Stimulated activated CD4-positive, alpha-beta T cell treated with anti-CD3 and anti-CD28 coated beads, TNF-alpha, amount 100 ng/mL, for 24 hours (primary cell): ENCODE measurements at places on chromosomes 11 and 22.

GRCh38 chr11:64566915-64567891 is 23.8 kb upstream of the SLC22A12 start:
- DNase-seq = no peak

DNA sequence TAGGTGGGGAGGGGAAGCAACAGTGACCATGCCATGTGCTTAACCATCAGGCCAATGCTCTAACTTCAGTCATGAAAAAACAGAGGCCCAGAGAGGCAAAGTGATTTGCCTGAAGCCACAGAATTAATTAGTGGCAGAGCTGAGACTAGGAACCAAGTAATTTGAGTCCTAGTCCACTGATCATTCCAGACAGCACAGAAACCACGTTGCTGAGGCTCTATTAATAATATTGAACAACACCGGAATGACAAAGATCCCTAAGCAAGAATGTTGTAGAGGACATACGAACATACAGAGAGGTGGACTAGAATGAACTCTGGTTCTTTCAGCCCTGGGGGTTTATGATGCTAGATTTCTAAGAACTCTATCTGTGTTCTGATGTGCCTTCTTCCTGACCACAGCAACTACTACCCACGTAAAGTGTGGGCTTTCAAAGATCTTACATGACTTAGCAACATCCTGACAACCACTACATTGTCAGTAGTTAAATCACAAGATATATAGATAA is 92.3 kb downstream of the GAB2 start:
- no peak for DNase-seq

DNA sequence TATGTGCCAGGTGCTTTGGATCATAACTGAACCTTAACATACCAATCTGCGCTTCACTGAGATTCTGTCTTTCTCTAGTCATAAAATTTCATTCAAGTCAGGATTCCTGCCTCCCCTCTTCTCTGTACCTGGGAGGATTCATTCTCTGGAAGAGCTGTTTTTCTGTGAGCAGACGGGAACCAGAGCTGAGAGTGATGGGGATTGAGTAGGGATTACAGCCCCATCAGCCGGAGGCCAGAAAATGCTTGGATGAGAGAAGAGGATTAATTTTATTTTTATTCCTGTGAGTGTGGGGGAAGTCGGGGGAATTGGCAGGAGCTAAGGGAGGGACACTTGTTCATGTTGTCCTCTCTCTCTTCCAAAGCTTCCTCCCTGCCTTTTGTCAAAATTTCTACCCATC is 4.7 kb downstream of the STX3 start:
- no peak for DNase-seq

DNA sequence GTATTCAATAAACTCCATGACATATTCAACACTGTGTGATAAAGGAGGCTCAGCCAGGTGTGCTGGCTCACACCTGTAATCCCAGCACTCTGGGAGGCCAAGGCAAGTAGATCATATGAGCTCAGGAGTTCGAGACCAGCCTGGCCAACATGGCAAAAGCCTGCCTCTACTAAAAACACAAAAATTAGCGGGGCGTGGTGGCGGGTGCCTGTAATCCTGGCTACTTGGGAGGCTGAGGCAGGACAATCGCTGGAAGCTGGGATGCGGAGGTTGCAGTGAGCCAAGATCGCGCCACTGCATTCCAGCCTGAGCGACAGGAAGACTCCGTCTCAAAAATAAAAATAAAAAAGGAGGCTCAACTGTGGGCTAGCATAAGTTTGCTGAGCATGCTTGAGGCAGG is 4.1 kb upstream of the SLC25A18 start:
- DNase-seq = no peak

GRCh38 chr11:119483341-119483880 is 60.4 kb upstream of the THY1 start:
- DNase-seq = no peak

GRCh38 chr11:64371201-64371600 is 12.2 kb downstream of the RPS6KA4 start:
- DNase-seq = no peak

- peak; percentile 56 for DNase-seq
Observed at GRCh38 chr11:65857500-65857852, 504 bp downstream of the CFL1 start.

DNA sequence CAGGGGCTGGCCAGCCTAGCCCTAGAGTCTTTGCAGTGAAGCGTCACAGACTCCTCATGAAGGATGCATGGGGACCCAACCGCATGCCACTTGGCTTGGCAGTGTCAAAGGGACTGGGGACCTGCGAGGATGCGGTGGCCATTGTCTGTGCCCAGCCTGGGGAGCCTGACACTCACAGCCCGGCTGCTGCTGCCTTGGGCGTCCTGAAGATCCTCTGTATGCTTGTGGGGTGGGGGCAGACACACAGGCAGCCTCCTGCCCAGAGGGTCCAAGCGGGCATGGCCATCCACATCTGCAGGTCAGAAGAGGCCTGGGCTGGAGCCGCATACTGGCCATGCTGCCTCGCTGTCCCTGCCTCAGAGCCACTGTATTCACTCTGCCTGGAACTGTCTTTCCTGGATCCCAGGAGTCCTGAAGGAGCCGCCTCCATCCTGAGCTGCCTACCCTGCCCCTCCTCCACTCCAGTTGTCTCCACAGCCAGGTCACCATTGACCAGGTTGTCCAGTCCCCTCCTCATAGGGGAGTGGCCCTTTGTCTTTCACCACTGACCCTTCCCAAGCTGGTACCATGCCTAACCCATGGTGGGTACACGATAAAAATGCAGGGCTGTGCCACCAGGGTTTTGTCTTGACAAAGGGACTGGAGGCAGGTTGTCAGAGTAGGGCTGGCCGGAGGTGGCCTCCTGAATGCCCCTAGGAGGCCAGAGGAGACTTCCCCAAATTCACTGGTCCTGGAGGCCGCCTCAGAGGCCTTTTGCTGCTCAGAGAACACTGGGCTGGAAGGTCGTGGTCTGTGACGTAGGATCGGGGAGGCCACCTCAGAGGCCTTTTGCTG is 107.0 kb downstream of the KCNQ1OT1 start:
- no peak for DNase-seq

DNA sequence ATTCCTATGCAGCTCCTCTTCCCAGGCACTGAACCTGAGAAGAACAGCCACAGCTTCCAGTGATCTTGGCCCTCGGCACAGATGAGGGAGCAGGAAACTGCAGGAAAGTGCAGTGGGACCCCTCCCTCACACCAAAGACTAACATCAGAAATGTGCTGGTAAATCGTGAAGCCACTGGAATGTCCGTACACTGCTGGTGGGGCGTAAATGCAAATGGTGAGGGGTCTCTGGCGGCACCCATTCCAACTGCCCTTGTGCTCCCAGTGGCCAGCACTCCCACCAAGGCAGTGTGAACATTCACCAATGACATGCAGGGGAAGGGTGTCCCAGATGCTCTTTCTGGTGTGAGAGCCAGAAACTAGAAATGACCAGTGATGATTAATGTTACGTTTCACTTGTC is 574.0 kb downstream of the BRD1 start:
- no peak for DNase-seq

- DNase-seq = no peak
Observed at GRCh38 chr11:2942447-2942846, 13.2 kb upstream of the PHLDA2 start.

DNA sequence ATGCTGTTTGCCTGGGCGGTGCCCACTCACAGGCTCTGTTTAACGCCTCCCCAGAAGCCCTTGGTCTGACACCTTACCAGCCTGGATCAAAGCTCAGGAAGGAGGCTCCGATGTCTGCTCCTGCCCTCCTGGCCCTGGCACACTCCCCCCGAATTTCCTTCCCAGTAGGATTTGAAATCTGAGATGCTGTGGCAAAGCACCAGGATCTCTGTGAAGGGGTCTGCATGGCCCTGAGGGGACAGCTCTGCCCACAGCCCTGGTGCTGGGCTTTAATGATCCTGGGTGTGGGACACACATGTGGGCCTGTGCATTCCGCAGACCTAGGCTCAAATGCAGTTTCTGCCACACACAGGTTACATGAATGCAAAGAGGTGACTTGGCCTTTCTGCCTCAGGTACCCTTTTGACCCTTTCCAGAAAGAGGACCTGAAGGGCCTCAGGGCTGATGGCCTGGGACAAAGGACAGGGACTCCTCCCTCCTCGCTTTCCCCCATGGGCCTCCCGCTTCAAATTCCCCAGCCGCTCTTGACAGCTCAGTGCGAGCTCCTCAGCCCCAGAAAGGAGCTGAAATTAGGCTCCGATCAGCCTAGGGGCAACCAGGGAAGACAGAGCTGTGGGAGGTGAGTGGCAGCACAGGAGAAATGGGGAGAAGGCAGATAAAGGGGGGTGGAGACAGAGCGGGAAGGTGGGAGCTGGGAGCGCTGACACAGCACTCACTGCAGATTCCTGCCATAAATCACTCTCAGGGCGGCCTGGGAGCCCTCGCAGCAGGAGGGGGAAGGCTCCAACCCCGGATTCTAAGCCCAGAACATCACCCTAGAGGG is 41.3 kb downstream of the TRIM29 start:
- no peak for DNase-seq

- no peak for DNase-seq
Observed at GRCh38 chr11:429391-429790, 12.4 kb downstream of the ANO9 start.

DNA sequence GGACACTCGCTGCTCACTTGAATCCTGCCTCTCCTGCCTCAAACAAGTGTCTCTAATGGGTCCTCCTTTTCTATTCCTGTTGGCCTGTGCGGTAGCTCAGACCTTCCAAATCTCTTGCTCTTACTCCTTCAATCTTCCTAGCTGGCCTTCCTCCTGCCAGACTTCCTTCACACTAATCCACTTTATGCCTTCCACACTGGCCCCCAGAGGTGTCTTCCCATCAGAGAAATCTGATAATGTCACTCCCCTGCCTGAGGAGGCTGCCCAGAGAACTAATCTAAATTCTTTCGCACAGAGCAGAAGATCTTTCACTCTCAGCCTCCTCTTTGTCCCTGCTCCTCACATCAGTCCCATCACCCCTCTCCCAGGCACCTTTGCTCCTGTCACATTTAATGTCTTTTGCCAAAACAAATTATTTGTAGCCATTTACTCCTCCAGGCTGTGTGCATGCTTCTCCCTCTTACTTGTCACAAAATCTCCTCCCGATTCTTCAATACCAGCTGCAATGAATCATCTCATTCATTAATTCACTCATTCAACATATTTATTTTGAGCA is 175.7 kb downstream of the MAML2 start:
- DNase-seq = no peak

DNA sequence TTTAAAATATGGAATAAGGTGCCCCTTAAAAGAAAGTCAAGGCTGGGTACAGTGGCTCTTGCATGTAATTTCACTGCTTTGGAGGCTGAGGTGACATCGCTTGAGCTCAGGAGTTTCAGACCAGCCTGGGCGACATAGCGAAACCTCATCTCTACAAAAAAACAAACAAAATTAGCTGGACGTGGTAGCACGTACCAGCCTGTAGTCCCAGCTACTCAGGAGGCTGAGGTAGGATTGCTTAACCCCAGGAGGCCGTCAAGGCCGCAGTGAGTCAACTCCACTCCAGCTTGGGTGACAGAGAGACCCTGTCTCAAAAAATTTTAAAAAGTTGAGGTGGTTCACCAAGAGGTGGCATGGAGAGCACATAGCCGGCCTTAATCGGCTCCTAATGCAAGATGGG is 17.7 kb upstream of the ADORA2A start:
- no peak for DNase-seq

- no peak for DNase-seq
Observed at GRCh38 chr11:130198964-130199363, 39.4 kb downstream of the ST14 start.

GRCh38 chr22:44889255-44889878 is 120.4 kb downstream of the PHF21B start:
- no peak for DNase-seq

GRCh38 chr22:42281706-42282251 is 11.3 kb upstream of the TCF20 start:
- no peak for DNase-seq

- DNase-seq = no peak
Observed at GRCh38 chr11:111419641-111420327, 40.7 kb upstream of the POU2AF1 start.

- DNase-seq = no peak
Observed at GRCh38 chr11:30511408-30511807, 74.7 kb downstream of the MPPED2 start.
